LHCN-M2 (cell line): ENCODE measurements at places on chromosomes 6 and 20.

GRCh38 chr6:154852687-154853086, 119.5 kb downstream of the SCAF8 start:
- DNase-seq = no peak

DNA sequence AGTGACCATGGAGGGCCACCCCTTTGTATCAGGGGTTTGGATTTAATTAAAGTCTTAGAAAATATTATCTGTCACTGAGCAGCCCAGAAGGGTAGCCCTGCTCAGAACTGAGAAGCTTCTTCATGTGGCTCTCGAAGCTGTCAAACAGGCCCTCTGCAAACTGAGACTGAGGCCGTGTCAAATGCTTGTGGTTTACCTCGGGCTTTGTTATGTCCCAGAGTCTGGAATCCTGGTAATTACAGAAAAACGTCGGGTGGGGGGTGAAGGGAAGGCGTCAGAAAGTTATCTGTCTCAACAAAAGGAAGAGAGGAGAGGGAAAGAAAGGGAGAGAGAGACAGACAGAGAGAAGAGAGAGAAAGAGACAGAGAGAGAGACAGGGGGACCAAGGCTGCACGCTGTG, 200.8 kb downstream of the BMP7 start:
- no peak for DNase-seq

DNA sequence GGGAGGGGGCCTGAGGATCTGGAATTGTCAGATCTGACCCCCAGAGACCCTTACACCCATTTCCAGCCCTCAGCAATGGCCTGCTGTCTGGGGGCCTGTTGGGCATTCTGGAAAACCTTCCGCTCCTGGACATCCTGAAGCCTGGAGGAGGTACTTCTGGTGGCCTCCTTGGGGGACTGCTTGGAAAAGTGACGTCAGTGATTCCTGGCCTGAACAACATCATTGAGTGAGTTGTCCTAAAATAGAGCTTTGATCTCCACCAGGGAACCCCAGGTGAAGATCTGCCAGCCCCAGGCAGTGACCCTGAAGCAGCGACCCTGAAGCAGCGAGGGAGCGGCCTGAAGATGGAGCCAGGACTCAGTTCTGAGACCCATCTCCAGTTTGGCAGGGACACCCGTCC, 2.2 kb downstream of the BPIFA1 start:
- DNase-seq = no peak

GRCh38 chr20:18972251-18972876, 158.8 kb downstream of the SCP2D1 start:
- no peak for DNase-seq

GRCh38 chr20:38685853-38686473, 38.3 kb upstream of the SLC32A1 start:
- peak; percentile 38 for DNase-seq

DNA sequence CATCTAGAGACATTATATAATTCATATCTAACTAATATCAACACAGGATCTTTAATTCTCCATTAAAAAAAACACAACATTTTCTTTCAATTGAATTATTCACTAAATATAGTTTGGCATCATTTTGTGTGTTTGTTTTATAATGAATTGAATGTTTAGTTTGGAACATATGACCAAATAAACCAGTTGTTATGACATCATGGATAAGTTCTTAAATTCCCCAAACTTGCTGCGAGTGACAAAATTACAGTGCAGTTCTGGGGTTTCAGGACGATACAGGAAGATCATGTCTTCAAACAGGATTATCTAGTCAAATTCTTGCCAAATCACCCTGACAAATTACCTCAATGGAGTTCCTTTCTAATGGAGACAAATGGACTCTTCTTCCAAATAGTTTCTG, 473.6 kb downstream of the EPM2A start:
- no peak for DNase-seq

GRCh38 chr6:18439581-18439980, 52.4 kb downstream of the RNF144B start:
- DNase-seq = no peak

DNA sequence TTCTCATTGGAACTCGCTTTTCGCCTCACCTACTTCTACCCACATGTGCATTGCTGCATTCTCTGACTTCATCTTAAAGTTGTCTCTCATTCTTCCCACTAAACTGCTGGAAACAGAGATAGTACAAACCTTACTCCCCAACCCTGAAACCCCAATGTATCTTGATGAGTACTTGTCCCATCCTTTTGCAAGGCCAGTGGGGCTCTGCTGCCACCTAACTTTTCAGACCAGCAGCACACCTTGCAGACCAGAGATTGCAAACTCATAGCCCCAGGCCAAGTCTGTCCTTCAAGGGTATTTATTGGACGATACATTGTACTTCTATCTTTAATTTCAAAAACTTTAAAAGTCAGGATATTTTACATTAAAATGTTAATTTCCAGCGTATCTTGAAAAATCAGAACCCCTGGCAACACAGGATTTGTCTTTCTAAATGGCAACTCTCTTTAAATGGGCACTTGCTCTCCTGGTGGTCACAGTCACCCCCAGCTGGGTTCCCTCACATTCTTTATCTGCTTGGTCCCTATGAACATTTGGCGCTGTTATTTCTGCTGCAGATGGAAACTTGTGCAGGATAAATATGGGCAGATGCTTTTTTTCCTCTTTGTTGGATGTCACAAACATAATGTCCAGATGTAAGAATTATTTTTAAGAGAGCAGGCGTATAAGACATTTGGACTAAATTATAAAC, 83.9 kb downstream of the SOD2 start:
- DNase-seq = peak; percentile 13

GRCh38 chr6:35547676-35548075, 35.0 kb upstream of the TULP1 start:
- DNase-seq = no peak
